ENCODE measurements at places on chromosomes 7 and 10.
A peak's percentile ranks its signal among the peaks of the same experiment; 100 is the strongest.

DNA sequence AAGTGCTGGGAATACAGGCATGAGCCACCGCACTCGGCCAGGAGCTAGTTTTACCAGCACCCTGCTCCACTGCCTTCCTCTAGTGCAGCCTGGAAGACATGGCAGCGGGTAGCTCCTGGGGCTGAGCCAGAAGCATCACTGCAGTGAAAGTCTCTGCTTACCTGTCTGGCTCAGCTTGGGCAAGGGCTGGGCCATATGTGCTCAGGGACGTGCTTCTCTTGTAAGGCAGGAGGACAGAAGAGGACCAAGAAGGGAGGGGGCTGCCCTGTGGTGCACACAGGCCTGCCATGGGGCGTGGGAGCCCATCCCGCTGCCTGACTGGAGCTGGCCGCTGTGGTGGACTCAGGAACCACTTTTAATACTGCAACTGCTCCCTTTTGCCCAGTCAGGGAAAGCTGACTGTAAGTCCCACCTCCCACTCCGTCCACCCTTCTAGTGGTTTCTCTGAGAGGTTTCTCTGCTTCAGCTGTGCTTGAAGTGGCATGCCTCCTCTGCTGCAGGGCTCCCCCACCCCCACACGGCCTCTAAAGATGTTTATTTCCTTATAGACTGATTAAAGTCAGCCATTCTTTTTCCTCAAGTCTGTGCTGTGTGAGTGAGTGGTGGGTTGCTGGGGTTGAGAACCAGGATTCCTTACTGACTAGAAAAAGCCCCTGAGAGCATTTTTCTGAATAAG lies 25.3 kb upstream of the C10orf95 start:
- no peak for DNase-seq

DNA sequence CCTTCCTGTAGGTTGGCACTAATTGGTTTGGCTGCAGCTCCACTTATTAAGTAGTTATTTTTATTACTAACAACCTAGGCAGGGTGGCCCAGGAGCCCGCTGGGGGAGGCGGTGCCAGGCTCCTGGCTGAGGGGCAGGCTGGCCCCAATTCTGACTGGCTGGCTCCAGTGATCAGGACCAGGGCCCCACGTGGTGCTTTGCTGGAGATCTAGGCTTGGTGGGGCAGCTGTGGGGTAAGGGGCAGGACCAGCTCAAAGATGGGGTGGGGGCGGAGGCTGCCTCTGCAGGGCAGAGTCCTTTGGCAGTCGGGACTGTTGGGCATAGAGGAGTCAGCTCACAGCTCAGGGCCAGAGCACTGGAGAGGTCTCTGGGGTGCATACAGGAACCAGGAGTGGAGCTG lies 2.4 kb downstream of the ASL start:
- no peak for DNase-seq

DNA sequence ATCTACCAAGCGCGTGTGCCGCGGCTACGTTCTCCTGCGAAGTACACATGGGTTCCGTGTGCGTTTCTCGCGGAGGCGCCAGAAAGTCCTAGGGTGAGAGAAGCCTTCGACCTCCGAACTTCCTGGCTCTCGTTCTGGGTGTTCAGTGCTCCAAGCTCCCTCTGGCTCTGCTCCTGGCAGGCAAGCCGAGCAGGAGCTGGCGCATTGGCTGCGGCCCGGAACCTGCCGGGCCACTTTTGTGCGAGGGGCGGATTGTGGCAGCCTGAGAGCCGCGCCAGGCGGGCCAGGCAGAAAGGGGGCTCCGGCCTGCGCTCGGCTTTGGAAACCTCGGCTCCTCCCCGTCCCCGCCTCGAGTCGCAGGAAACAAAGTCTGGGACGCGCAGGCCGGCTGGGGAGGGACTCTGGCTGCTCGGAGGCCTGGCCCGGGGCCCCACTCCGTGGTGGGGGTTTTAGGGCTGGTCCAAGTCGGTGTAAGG lies 9.6 kb downstream of the EMX2 start:
- peak; percentile 78 for DNase-seq

DNA sequence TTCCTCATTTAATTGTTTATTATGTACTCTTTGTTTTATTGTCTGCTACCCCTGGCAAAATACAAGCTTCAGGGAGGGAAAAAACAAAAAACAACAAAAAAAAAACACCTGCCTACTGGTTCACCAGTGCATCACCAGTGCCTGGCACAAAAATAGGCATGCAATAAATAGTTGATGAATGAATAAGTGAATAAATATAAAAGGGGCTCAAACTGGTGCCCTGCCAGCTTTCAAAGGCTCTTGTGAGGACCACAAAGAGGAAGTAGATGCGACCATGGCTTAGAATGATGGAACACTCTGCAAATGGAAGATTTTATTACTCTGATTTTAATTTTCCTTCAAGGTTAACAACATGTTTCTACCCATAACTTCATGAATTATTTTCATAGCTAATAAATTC lies 213.0 kb upstream of the INHBA start:
- DNase-seq = no peak

- no peak for DNase-seq
These were observed 7.5 kb downstream of the ZNF518A start for GRCh38 chr10:96137567-96137966.

DNA sequence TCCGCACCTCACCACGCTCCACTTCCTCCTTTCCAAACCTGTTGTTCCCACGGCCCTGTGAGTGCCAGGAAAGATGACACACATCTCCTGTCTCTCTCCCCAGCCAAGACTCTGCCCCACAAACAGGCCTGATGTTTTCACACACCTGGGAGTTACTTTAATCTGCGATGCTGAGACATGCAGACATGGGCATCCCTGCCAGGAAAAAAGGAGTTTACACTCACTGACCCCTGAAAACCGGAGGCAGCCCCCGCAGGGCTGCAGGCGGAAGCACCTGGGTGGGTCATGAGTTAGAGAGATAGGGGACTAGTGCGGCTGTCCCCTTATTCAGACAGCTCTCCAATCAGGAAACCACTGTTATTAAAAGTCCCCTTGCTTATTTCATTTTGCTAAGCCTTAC lies 106.4 kb upstream of the CARD11 start:
- no peak for DNase-seq
